Cerebellar cortex (tissue), 1 donor: ENCODE measurements at places on chromosomes 2 and 18.

DNA sequence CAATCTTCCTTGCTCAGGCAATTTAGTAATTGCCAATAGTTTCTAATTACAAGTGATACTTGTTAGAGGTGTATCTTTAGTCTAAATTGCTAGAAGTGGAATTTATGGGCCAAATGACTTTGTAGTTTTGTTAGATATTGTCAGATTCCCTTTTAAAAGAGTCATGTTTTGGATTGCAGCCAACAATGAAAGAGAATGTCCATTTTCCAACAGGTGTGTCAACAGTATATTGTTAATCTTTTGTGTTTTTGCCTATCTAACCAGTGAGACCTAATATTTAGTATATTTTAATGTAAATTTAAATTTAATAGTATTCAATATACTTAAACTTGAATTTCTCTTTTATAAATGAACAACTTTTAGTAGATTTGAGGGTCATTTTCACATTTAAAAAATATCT, 259.4 kb upstream of the ETAA1 start:
- no peak for DNase-seq

GRCh38 chr2:658426-658825, 18.8 kb downstream of the TMEM18 start:
- no peak for DNase-seq

- no peak for DNase-seq
Measured at GRCh38 chr2:215900203-215900611, 113.1 kb downstream of the MREG start.

GRCh38 chr2:195683174-195683573, 26.1 kb downstream of the SLC39A10 start:
- DNase-seq: no peak

- DNase-seq: peak; percentile 2
Measured at GRCh38 chr2:14635391-14635871, 2.9 kb downstream of the LRATD1 start.

DNA sequence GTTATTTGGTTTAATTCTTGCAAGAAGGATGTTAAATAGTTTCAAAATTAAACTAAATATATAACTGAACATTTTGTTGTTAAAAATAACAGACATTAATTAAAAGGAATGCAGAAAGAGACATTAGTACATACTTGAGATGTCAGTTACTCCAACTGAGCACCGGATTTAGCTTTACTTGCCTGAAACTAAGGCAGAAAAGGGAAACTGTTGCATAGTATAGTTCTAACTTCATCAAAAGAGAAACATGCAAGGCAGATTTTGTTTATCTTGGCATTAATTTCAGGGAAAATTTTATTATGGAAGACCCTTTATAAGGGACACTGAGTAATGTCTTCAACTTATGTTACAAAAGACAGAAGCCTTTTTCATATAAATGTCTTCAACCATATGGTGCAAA, 218.3 kb downstream of the STK39 start:
- no peak for DNase-seq

GRCh38 chr2:238699307-238700116, 148.4 kb upstream of the TWIST2 start:
- no peak for DNase-seq

- peak; percentile 34 for DNase-seq
Measured at GRCh38 chr2:168738062-168738461, 64.4 kb upstream of the NOSTRIN start.

DNA sequence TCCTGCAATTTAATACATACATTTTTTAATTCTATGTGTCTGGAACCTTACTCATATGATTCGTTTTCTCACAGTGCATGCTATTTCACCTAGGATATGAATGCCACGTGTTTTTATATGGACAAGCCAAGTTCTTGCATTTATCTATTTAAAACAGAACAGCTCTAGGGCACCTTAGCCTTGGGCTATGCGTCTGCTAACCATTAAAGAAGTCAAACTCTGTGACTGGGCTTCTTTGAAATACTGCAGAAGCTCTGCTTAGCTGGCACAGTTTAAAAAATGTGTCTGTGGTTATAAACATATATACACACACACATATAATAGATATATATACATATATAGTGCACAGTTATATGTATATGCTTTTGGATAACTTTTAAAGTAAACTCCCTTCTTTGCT, 890.8 kb upstream of the KLHL29 start:
- no peak for DNase-seq

GRCh38 chr2:149355716-149356422, 25.5 kb downstream of the LYPD6 start:
- no peak for DNase-seq

DNA sequence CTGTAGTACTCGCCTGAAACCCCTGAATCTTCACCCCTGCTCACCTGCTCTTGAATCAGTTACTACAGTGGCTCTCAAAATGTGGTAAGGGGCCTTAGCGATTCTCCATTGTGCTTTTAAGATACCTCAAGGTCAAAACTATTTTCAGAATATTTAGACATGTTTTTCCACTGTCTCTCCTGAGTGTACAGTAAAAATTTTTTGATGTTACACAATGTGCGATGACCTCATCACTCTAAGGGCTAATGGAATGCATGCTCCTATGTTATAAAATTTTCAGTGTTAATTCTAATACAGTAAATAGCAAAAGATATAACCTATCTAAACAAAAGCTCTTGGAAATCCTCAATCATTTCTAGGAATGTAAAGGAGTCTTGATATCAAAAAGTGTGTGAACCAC, 336.9 kb upstream of the PKDCC start:
- DNase-seq: no peak

DNA sequence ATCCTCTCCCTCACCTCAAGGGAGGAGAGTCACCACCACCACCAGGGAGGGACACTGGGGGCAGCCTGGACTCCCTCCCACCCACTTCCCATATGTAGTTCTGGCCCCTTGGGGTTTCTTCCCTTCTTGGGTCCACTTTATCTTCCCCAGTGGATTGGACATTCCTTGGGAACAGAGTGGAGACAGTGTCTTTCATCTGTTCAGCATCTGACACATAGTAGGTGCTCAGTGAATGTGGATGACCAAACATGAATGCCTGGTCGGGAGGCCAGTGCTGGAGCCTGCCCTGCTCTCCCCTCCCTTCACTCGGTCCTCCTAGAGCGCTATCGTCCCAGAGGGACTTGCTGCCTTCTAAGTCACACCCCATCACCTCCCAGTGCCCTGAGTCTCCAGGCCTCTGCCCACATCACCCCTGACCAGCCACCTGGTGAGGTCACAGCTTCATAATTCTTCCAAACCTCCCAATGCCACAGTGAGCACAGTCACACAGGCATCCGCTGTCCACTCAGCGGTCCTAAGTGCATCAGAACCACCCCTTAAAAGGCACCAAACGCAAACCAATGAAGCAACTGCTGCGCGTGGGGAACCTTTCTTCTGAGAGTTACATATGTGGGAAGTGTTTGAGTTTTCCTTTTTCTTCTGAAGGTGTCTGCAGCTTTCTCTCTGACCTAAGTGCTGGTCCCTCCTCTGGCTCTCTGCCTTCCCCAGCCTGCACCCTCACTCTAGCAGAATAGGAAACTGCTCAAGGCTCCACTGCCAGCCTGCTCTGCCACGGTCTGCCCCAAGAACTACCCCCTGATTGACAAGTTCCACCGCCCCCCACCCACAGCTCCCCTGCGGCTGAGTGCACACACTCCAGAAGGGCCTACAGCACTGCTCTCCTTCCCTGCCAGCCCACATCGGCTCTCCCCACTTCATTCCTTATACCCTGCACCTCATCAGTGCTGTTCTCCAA, 7.2 kb upstream of the SFXN5 start:
- DNase-seq: no peak
